ENCODE measurements at places on chromosomes 16 and 17.

GRCh38 chr16:13961099-13961811 is 41.3 kb downstream of the ERCC4 start:
- no peak for DNase-seq

DNA sequence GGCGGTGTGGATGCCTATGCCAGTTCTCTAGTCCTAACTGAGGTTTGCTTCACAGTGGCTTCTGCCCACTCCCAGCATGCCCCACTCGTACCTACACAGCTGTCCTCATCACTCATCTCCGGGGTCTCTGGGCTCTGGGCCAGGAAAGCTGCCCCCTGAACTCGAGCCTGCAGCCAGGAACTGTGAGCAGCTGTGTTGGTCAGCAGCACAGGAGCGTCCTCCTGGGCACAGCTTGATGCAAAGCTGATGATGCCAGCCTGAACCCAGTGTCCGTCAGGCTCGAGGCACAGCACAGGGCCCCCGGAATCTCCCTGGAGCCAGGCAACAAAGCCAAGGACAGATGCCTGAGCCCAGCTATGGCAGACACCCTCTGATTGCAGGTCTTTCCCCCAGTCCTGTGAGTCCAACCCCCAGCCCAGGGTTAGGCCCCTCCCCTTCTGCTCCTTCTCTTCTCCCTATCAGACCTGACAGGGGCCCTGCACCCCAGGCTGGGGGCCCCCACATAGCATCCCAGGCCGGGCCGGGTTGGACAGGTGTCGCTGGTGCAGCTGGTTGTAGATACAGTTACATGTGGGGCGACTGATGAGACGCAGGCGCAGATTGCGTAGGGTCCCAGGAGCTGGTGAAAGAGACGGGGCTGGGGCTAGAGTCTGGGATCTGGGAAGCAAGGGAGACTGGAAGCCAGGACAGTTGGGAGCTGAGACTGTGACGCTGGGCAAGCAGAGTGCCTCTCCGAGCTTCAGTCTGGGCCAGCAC is 2.7 kb downstream of the PRSS53 start:
- no peak for DNase-seq

- no peak for DNase-seq
Measured at GRCh38 chr17:31525801-31526549, 134.5 kb downstream of the RAB11FIP4 start.

DNA sequence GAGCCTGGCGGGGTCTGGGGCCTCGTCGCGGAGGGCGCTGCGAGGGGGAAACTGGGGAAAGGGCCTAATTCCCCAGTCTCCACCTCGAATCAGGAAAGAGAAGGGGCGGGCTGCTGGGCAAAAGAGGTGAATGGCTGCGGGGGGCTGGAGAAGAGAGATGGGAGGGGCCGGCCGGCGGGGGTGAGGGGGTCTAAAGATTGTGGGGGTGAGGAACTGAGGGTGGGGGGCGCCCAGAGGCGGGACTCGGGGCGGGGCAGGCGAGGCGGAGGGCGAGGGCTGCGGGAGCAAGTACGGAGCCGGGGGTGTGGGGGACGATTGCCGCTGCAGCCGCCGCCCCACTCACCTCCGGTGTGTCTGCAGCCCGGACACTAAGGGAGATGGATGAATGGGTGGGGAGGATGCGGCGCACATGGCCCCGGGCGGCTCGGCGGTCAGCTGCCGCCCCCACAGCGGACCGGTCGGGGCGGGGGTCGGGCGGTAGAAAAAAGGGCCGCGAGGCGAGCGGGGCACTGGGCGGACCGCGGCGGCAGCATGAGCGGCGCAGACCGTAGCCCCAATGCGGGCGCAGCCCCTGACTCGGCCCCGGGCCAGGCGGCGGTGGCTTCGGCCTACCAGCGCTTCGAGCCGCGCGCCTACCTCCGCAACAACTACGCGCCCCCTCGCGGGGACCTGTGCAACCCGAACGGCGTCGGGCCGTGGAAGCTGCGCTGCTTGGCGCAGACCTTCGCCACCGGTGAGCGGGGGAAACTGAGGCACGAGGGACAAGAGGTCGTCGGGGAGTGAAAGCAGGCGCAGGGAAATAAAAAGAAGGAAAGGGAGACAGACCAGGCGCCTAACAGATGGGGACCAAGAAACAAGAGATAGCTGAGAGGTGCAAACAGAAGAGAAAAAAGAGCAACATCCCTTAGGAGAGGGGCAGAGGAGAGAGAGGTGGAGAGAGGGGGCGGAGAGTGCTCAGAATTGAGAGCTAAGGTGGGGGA is at the start of gene PNMT:
Gene PNMT, plus strand, starts transcription at position 509 of the 980 bp plus-strand sequence. Its CDS starts 23 bp downstream, at position 532.
- DNase-seq, result peak; percentile 65

DNA sequence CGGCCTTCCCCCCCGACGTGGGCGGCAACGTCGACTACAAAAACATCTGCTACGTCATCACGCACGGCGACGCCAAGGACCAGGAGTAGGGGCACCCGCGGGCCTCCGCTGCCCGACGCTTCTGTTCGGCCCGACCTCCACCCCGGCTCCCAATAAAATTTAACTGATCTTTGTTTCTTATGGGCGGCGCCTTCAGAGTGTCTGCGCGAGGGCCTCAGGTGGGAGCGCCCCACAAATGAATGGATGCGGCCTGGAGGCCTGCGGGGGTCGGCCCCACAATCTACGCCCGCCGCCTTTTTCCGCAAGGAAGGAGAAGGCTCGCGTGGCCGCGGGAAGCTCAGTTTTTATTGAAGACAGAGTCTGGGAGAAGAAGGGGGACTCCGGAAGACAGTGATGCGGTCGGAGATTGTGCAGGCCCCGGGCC is 3.2 kb downstream of the MYL11 start:
- peak; percentile 94 for DNase-seq

DNA sequence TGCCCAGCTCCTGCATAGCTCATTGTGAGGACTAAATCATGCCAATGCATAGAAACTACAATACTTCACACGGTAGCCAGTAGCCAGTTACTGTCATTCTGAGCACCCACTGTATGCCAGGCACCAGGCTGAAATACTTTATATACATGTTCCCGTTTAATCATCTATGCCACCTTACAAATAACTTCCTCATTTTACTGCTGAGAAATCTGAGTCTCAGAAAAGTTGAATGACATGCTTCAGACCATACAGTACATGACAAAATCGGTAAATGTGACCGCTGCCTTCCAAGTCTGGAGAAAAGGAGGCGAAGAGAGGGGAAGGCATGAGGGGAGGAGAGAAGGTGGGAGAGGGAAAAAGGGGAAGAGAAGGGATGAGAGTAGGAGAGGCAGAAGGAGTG is 9.2 kb upstream of the TLCD3B start:
- no peak for DNase-seq

- no peak for DNase-seq
Measured at GRCh38 chr17:7236808-7237207, 2.4 kb downstream of the PHF23 start.

GRCh38 chr16:30184891-30185682 is 1.7 kb downstream of the CORO1A start:
- DNase-seq, result no peak

- DNase-seq, result no peak
Measured at GRCh38 chr16:53771655-53772497, 67.9 kb downstream of the FTO start.

GRCh38 chr17:71409137-71409536 is 711.7 kb upstream of the SOX9 start:
- no peak for DNase-seq

- DNase-seq, result no peak
Measured at GRCh38 chr17:65633988-65634387, 72.5 kb upstream of the AXIN2 start.

GRCh38 chr17:72972263-72972951 is 120.1 kb downstream of the SLC39A11 start:
- peak; percentile 85 for DNase-seq

DNA sequence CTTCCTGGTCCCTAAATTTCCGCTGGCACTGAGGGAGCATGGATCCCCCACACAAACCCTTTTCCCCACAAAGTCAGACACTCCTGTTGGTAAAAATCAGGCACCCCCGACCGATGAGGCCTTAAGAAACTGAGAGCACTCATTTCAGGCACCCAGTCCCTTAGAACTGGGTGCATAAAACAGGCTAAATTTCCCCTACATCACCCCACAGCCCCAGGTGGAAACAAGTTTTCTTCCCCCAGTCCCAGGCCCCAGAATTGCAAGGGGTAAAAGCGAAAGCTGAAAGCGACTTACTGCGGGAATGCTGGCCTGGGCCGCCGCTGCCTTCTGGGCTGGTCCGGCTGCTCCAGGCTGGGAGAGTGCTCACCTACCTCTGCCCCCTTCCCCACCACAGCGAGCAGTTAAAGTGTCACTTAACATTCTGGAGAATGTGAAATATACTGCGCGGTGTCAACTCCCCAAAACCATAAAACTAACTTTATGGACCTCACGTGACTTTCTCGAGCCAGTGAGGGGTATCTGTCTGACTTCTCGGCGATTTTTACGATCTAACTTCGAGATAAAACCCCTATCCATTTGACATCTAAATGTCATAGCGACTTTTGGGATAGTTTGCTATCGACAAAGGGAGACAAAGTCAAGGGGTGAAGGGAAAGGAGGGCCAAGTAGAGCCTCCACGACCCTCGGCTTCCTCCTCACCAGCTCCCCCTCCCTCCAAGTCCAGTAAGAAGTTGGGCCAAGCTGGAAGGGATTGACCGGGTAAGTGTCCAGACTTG is at the start of gene HOXB3:
Gene HOXB3, minus strand, starts transcription at position 411 of the 776 bp plus-strand sequence. CDS start 37,767 bp downstream, outside the sequence.
- DNase-seq, result no peak

- DNase-seq, result no peak
Measured at GRCh38 chr17:27355419-27355818, 61.5 kb downstream of the WSB1 start.

GRCh38 chr17:7739746-7740145 is 22.2 kb downstream of the DNAH2 start:
- DNase-seq, result no peak

- peak; percentile 11 for DNase-seq
Measured at GRCh38 chr16:79430191-79430678, 170.3 kb downstream of the MAF start.

DNA sequence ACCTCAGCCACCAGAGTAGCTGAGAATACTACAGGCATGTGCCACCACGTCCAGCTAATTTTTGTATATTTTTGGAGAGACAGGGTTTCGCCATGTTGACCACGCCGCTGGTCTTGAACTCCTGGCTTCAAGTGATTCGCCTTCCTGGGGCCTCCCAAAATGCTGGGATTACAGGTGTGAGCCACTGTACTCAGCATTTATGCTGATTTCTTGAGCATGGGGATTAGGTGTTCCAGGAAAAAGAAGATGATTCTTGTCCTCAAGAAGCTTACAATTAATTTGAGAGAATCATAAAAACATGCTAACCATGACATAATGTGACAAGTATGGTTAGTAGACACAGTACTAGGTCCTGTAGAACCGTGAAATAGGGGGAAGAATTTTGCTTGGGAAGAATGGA is 30.9 kb downstream of the NACA2 start:
- DNase-seq, result no peak

DNA sequence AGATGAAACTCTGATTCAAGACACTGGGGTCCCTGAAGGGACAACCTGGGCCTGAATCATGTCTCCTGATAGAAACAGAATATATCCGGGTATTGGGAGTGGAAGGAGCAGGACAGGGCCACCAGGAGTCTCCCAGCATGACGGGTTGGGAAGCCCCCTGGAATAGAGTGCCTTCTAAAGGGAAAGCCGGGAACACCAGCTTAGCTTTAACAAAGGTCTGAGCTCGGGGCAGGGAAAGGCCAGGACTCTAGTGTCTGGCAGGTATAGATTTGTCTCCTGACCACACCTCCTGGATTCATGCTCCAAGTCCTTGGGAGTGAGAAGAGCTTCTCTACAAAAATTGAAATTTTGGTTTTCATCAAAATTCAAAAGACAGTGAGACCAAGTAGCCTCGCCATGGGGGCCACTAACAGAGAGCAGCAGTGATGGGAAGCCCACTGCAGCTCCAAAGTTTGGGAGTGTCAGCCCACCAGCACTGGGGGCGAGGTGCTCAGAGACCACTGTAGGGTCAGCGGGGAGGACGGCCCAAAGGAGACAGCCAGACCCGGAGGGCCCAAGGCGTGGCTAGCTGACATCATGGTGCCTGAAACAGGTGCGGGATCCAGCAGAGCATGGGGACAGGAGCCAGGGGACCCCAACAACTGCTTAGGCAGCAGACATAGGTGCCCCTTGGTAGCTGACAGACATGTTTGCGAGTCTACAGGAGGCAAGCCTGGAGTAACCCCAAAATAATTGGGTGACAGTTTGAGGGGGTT is 81.0 kb downstream of the C16orf78 start:
- DNase-seq, result no peak

DNA sequence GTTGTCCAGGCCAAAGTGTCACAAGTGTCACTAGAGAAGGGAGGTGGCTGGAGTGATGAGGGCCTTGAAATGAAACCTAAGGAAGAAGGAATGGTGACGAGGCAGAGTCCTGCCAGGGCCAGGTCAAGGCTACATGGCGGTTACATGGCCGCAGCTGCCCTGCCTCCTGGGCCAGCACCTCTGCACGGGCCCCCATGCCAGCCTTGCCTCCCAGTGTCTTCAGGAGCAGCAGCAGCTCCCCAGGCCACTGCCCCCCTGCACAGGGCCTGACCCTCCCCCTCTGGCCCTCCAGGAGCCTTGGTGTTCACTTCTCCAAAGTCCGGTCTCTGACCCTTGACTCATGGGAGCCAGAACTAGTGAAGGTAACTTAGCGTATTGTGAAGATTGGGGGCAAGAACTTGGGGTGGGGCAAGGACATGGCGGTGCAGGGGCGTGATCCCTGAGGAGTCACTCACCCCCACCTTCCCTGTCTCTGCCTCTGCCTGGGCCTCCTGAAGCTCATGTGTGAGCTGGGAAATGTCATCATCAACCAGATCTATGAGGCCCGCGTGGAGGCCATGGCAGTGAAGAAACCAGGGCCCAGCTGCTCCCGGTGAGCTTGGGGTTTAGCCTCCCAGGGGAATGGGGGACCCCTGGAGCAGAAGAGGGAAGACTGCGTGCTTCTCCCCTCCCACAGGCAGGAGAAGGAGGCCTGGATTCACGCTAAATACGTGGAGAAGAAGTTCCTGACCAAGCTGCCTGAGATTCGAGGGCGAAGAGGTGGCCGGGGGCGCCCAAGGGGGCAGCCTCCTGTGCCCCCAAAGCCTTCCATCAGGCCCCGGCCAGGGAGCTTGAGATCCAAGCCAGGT is 4.1 kb upstream of the KCTD11 start:
- DNase-seq, result no peak

DNA sequence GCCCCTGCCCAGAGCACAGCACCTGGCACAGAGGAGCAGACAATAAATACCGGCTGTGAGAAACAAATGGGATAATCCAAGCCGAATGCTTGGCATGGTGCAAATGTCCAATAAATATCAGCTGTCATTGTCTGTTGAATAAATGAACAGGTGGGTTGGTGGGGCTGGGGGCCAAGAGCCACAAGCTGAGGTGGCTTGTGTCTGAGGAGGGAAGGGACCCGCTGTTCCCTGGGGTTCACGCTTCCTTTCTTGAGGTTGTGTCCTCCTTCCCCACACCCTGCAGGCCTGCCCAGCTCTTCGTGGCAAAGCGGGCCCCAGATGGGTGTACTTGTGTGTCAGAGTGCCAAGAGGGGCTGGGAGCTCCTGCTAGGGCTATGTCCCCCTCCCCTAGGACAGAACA is 38.6 kb downstream of the ARHGAP27 start:
- DNase-seq, result no peak

- no peak for DNase-seq
Measured at GRCh38 chr17:32331243-32332040, 10.5 kb downstream of the C17orf75 start.

GRCh38 chr17:67021743-67022450 is 22.5 kb upstream of the CACNG1 start:
- no peak for DNase-seq
